G401 (cell line): ENCODE measurements at places on chromosomes 12 and 14. TPM values are rescaled to one million over a fixed set of nuclear protein-coding genes. Genes with fewer than 3 reads are reported as not detected.

- DNase-seq, result no peak
Observed at GRCh38 chr12:42483521-42483790, 106.1 kb downstream of the PRICKLE1 start.

- no peak for DNase-seq
Observed at GRCh38 chr12:89289720-89290119, 62.6 kb downstream of the DUSP6 start.

GRCh38 chr14:55088356-55088755 lies 36.9 kb downstream of the MAPK1IP1L start:
- DNase-seq, result no peak

- DNase-seq, result peak; percentile 6
Observed at GRCh38 chr12:94566345-94566744, 84.0 kb downstream of the TMCC3 start.

DNA sequence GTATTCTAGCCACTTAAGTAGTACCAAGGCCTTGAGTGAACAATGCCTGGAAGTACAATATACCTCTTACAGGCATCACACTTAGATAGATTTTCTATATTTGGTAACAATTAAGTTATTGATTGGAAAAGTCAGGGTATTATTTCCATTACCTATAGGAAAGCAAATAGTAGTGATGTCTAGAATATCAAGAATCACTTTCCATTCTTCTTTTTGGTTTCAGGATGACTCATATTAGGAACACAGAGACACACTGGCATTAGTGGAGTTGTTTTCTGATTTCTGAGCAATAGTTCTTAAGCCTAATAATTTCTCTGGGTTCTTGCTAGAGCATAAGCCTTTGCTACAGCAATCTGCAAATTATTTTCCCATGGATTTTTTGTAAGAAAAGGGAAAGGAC lies 1640.0 kb upstream of the SEL1L start:
- DNase-seq, result no peak

- DNase-seq, result peak; percentile 50
Observed at GRCh38 chr12:40745386-40745785, 53.1 kb downstream of the CNTN1 start.

- peak; percentile 62 for DNase-seq
Observed at GRCh38 chr14:74257078-74257940, 18.1 kb downstream of the VSX2 start.

DNA sequence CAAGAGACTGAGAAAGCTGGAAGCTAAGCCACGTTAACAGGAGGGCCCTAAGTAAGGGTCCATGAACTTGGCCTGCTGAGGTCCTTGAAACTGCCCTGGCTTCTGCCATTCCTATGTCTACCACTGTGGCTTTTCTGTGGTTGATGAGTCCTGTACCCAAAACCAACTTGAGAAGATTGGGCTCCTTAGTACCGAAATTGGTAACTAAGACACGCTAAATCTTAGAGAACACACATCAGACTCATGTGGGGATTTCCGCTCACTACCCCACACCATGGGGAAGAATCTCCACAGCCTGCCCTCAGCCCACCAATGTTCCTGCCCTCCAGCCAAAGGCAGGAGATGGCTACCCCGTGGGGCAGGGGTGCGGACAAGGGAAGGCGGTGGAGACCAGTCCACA lies 232.9 kb downstream of the SPTSSA start:
- no peak for DNase-seq

DNA sequence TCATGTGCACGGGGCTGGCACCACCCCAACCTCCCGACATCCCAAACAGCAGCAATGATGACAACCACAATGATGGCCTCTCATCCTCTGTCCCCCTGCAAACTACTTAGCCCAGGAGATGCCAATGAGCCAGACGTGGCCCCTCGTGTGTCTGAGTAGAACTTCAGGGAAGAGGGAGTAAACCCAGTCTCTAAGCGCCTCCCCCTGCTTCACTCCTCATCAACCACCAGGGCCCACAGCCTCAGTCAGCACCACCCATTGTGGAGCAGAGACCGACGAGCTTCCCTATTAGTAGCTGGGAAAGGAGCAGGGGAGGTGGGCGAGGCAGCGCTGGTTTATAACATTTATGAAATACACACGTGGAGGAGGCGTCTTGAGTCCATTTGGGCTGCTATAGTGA lies 182.7 kb upstream of the SFSWAP start:
- DNase-seq, result no peak

DNA sequence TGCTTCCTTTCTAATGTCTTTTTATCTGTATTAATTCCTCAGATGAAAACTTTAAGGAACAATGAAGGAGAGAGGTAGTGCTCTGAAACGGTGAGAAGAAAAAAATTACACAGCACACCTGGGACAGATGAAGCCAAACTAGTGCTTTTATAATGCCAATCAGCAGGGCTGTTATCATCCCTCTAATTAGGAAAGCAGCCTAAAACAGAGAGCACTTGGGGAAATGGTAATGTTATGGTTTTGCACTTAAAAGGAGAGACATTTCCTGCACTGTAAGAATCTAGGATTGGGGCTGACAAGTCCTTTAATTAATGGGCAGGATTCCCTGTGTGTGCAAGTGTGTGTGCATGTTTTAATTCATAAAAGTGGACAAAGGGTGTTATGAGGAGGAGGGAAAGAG lies 4.8 kb upstream of the LMO3 start:
- no peak for DNase-seq

DNA sequence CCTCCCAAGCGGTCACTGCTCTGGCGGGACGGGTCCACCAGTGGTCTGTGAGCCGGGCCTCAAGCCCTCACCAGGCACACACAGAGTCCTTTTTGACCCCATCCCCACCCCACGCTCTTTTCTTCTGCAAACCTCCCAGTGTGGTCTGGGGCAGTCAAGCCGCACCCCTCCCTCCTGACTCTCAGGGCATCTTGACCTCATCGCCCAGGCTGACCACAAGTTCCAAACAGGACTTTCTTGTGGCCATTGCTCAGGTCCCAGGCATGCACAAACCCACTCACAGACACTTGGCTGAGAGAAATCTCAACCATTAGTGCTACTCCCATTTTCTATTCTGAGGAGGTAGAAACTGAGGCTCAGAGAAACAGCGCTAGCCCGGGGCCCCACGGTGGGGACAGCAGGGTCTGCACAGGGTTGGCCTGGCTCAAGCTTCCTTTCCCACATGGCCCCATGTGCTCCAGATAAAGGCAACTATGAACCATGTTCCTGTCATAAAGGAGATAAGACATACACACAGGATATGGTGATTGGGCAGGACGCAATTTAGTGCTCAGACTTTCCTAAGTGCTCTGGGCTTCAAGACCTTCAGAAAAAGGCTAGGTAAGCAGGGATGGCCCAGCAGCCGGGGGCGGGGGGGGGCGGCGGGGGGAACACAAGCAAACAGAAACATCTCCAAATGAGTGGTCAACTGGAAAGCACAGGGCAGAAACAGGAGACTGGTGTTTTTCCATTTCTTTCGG lies 69.6 kb downstream of the ITPK1 start:
- no peak for DNase-seq

GRCh38 chr14:92552066-92552465 lies 38.5 kb downstream of the RIN3 start:
- DNase-seq, result no peak

DNA sequence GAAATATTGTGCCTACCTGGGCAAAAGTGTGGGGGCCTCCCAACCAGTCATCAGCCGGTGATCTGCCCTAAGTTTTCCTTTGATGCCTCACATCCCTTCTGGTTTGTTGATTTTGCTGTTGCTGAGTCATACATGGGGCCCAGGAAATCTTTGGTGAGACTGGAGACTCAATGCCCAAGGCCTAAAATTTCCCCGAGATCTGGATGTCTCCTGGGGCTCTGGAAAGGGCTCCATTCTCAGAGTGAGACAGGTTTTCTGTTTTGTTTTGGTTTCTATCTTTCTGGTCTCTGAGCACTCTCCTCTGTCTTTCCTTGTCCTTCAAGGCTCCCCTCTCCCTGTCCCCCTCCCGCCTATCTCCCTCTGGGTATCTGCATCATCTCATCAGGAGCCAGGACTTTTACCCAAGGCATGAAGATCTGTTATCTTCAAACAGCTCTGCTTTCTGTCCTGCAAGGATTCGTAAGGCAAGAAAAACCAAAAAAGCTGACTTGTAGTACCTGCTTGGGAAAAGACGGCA lies 152.8 kb upstream of the MAX start:
- no peak for DNase-seq

DNA sequence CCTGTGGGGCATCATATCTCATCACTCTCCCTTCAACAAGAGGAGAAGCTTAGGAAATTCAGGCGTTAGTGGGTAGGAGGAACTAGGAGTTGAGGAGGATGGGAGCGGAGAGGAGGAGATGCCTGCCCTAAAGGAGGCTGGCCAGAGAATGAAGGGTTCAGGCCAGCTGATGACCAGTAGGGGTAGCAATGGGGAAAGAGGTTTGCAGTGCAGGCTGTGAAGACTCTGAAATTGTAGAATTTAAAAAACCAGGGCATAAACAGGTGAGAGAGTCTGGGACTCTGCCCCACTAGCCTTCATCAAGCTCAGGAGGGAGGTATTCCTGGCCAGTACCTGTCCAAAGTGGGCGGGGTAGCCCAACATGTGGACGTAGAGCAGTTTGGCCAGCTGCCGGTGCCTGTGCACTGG lies 809 bp downstream of the AP1G2 start:
- DNase-seq, result peak; percentile 55

DNA sequence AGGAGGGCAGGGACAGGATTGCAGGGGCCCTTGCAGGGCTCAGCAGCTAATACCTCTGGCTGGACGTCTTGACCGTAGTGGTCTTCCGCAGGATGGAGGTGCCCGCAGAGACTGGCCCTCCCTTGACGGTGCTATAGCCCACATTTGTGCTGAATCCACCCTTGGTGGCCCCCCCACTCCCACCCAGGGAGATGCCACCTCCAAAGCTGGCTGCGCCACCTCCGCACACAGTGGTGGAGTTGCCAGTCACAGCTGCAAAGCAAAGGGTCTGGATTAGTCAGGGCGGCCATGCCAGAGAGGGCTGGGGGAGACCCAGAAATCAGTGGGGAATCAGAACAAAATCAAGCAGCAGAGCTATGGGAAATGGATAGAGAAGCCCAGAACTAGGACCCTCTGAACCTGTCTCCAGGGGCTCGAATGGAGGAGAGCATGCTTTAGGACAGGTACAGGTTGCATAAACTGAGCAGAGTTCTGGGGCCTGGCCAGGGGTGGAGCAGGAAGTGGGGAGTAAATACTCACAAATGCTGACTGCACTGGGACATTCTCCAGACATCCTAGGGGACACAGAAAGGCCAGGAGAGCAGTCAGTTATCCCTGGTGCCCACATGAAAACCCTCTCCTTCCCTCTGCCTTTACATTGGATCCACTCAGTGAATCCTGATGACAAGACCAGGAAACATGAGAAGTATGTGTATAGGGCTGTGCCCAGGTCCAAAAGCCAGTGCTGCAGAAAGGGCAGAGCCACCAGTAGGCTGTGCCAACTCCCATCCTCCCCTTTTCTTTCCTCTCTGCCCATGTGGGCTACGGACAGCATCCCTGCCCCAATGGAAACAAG lies 8.1 kb upstream of the KRT4 start:
- DNase-seq, result no peak

DNA sequence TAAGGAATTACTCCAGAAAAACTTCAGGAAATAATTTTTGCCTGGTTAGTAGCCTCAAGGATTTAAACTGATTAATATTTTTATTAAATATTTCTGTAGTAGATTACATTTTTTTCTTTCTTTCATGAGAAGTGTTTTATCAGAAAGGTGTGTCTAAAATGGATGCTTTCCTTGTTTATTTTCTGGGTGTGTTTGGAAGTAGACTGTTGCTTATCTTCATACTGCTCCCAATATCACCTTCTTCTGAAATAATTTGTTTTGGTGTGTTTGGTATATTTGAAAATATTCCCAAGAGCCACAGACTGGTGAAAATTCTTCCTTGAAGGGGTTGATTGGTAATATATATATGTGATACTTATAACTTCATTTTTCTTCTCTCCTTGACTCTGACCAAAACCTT lies 10.1 kb upstream of the REP15 start:
- DNase-seq, result no peak

- peak; percentile 78 for DNase-seq
Observed at GRCh38 chr12:92784797-92785562, 82.2 kb downstream of the PLEKHG7 start.

BEST3 gene
- total RNA-seq, result 0.61 TPM in 1 of 2 replicates, not detected in the other

SRRM4 gene
- total RNA-seq, result not detected in 2 replicates

SELPLG gene
- 0.74 and 1.1 TPM in 2 replicates for total RNA-seq

GPR132 gene
- total RNA-seq, result 0.43 TPM in 1 of 2 replicates, not detected in the other

DIO3 gene
- total RNA-seq, result not detected in 2 replicates

RNF212B gene
- not detected in 2 replicates for total RNA-seq

TEX52 gene
- not detected in 2 replicates for total RNA-seq

OASL gene
- total RNA-seq, result not detected in 2 replicates

PPFIA2 gene
- not detected in 2 replicates for total RNA-seq

NACA gene
- 1,378 and 1,667 TPM in 2 replicates for total RNA-seq

OR11H6 gene
- not detected in 2 replicates for total RNA-seq

CLEC9A gene
- not detected in 2 replicates for total RNA-seq

NRIP2 gene
- total RNA-seq, result not detected in 2 replicates

ATXN7L3B gene
- total RNA-seq, result 35.4 and 44.1 TPM in 2 replicates

MUCL1 gene
- total RNA-seq, result not detected in 2 replicates
